ENCODE measurements at places on chromosomes 4 and X.

DNA sequence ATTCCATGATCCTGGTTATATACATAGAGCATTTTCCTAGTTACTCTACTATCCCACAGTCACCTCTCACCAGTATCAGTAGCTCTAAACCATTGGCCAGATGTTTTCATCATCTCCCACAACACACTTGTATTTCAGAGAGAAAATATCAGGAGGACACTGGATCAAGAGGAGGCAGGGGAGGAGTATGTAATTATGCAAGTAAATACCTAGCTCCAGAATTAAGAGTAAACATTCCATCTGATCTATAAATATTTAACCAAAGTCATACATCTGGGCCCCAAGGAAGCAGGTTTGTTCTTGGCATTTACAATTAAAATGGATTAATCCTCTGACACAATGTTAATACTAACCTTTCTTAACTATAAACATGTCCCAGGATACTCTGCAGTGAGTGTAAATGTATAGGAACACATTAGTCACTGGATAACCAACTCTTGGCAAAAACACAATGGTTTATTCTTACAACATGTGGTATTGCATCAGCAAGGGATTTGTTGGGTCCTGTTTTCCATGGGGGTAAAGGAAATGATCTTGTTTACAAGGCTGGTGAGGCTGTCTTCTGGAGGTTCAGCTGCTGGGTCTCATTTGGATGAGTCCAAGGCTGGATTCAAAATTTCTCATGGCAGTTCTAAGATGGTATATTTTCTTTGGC is 170.1 kb downstream of the ATG4A start:
- DNase-seq: no peak

- DNase-seq: no peak
Observed at GRCh38 chr4:147596981-147597380, 20.2 kb upstream of the TMEM184C start.

GRCh38 chr4:28755081-28755480 is 1894.4 kb downstream of the STIM2 start:
- DNase-seq: no peak

DNA sequence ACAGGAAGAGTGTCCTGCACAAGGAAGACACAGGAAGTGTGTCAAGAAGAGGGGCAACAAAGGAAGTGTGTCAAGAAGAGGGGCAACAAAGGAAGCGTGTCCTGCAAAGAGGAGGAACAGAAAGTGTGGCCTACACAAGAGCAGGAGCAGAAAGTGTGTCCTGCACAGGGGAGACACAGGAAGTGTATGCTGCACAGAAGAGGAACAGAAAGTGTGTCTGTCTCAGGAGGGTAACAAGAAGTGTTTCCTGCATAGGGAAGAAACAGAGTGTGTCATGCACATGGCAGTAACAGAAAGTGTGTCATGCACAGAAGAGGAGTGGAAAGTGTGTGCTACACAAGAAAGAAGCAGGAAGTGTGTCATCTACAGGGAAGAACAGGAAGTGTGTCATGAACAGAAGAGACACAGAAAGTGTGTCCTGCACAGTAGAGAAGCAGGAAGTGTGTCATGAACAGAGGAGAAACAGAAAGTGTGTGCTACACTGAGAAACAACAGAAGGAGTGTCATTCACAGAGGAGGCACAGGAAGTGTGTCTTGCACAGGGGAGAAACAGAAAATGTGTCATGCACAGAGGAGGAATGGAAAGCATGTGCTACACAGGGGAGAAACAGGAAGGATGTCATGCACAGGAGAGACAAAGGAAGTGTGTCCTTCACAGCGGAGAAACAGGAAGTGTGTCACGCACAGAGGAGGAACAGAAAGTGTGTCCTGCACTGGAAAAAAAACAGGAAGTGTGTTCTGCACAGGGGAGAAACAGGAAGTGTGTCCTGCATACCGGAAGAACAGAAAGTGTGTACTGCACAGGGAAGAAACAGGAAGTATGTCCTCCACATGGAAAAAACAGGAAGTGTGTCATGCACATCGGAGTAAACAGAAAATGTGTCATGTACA is 526.4 kb upstream of the PRKX start:
- no peak for DNase-seq

- no peak for DNase-seq
Observed at GRCh38 chrX:15465347-15465746, 27.8 kb downstream of the PIR start.

DNA sequence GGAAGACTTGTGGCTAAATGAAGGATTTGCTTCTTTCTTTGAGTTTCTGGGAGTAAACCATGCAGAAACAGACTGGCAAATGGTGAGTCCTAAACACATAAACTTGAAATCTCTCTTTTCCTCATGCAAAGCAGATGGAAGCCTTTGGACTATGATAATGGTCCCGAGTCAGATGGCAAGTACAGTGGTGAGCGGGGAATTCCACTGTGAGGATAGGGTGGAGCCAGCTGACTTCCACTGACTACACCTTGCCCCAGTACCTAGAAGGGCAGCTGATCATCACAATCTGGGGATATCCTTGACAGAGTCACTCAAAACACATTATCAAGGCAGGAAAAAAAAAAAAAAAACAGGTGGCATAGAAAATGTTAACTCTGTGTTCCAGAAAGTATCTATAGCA is 34.3 kb downstream of the ENPEP start:
- DNase-seq: no peak
